LHCN-M2 (cell line): ENCODE measurements at places on chromosomes 6 and 20. TPM values are rescaled to one million over a fixed set of nuclear protein-coding genes. Genes with fewer than 3 reads are reported as not detected.

GRCh38 chr6:68533339-68533795 lies 101.7 kb upstream of the ADGRB3 start:
- no peak for DNase-seq

- no peak for DNase-seq
These were observed 82.8 kb downstream of the SLC23A2 start for GRCh38 chr20:4918473-4918872.

GRCh38 chr20:44324343-44324742 lies 12.5 kb upstream of the R3HDML start:
- no peak for DNase-seq

DNA sequence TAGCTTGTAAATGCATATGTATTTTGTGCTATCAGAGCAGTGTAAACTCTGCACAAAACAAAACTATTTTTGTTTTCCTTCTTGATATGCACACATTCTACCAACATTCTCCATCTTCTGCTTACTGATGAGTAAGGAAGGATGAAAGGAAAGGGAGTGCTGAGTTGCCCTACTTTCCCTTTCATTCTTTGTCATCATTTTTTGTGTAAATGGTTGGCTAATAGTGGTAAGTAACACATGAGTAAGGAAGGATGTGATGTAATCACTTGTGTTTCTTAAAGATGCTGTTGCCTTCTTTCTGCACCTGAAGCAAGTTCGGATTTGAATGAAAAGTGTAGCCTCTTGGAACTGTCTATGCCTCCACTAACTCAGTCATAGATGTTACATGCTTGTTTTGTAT lies 4.6 kb upstream of the REV3L start:
- DNase-seq = peak; percentile 69

DNA sequence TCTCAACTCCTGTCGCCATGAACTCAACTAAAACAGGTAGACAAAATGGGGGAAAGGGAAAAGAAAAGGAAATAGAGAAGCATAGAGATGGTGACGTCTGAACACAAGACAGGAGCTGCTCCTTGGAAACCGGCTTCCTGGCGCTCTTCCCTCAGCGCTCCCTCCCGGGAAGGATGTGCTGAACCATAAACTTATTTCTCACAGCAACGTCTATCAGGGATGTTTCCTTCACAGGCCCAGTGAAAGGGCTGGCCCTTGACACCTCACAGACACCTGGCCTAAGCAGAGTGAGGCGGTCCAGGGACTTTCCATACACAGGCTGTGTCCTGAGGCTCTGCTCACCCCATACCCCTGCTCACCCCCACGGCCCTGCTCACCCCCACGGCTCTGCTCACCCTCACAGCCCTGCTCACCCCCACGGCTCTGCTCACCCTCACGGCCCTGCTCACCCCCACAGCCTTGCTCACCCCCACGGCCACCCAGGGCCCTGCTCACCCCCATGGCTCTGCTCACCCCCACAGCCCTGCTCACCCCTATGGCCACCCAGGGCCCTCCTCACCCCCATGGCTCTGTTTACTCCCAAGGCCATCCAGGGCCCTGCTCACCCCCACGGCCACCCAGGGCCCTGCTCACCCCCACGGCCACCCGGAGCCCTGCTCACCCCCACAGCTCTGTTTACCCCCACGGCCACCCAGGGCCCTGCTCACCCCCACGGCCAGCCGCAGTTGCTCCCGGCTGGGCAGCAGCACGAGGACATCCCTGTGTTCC lies 653 bp downstream of the FRMD1 start:
- DNase-seq = no peak

BMP6 gene
- total RNA-seq = 0.06 TPM in 2 replicates

LGSN gene
- total RNA-seq = 0.11 TPM in 1 of 2 replicates, not detected in the other

BCAS4 gene
- 9.7 and 14.5 TPM in 2 replicates for total RNA-seq

RIN2 gene
- 71.6 and 73.6 TPM in 2 replicates for total RNA-seq
